ENCODE measurements at places on chromosomes 2 and 18.

DNA sequence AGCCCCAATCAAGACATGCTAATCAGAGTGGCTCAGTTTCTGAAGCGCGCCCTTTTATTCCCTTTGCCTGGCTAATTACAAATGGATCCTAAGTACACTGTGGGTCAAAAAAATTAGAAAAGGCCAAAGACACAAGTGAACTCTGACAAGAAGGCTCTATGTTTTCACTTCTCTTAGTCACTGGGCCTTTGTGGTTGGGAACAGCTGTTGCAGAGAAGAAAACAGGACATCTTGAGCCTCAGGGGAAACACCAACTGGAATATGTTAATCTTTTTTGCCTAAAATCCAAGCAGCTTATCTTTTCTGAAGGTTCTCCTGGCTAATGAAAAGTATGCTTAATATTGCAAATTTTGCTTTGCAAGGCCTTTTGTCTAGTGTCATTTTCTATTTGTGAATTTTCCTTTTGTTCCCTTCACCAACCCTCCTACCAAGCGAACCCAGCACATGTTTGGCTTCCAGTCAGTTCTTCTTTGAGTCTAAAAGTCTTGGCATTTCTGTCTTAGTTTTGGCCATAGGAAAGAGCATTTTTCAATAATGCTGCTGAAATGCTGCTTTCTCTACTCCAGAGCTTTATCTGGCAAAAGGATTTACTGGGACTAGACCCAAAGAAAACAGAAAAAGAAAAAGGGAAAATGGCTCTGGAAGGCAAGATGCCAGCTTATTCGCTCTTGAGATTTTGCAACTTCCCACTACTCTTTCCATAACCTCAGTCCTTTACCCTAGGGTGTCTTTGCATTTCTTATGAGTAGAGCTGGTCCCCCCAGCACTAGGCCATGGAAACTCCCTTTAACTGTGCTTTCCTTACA is 440.2 kb upstream of the ST6GAL2 start:
- no peak for DNase-seq

DNA sequence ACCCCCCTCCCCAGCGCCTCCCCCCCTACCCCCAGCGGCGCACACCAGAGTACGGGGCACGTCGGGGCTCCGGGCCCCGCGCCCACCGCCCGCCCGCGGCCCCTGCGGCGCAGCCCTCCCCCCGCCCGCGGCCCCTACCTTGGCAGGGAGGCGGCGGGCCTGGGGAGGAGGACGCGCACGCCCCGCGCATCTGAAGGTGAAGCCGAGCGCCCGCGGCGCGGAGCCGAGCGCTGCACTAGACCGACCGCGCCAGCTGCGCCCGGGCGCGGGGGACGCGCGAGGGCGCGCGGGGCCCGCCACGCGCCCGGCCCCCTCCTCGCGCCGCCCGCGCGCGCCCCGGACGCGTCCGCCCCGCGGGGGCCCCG is at the start of gene ZNF516:
TSS of gene ZNF516 (minus strand) at position 237 of the 365 bp plus-strand sequence. CDS start 52,188 bp downstream, outside the sequence.
- no peak for DNase-seq

DNA sequence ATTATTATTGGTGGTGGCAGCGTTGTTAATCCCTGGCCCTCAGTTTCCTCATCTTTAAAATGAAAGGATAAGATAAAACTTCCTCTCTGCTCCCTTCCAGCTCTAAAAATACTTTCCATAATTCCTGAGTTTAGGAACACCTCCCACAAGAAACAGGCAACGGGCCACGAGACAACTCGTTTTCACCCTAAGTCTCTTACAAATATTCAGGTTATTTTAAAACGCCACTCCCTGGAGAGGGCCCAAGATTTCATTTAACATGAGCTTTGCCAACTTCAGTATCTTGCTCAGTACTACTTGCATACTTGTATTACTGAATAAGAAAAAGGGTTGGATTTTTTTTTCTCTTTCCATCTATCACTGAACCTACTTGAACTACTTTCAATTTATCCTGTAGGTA is 611.1 kb upstream of the FANCL start:
- no peak for DNase-seq

DNA sequence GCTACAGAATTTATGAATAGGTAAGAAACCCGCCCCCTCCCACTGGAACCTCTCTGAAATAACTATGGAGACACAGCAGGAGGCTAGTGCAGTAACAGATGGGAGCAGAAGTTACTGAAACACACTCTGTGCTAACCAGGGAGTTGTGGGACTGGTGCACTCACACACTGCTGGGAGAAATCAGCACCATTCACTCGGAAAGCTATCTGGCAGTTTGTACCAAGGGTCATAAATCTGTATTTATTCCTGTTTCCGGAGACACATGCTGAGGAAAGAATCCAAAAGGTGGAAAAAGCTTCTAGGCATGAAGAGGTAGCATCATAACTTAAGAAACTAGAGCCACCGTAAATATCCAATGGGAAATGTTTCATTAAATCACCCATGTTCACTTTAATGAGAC is 39.9 kb downstream of the TGFA start:
- DNase-seq = no peak

DNA sequence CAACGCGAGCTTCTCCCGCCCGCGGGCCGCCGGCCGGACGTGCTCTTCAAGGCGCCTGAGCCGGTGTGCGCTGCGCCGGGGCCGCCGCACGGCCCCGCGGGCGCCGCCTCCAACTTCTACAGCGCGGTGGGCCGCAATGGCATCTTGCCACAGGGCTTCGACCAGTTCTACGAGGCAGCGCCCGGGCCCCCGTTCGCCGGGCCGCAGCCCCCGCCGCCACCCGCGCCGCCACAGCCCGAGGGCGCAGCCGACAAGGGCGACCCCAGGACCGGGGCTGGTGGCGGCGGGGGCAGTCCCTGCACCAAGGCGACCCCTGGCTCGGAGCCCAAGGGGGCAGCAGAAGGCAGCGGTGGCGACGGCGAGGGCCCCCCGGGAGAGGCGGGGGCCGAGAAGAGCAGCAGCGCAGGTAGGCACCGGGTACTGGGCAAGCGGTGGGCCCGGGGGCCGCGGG is 676 bp downstream of the HOXD11 start:
- no peak for DNase-seq
